Hematopoietic multipotent progenitor cell treated with erythropoietin and hydrocortisone succinate and interleukin-3 and kit ligand, for 4 days (in vitro differentiated cells): ENCODE measurements at places on chromosomes 13 and 19.

DNA sequence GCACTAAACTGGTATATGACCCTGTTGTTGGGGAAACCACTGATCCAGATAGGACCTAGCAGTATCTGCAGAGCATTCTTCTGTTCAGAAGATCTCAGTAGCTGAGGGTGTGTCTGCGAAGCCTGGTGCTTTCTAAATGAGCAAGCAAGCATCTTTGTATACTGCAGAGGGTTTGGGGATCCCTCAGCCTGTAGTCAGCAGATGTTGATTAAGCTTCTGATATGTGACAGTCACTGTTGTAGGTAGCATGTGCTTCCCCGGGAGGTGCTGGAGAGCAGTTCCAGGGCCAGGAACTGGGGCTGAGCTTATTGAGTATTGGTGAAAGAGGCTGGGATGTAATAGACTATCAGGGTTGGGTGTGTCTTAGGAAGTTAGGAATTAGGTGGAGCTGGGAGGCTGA lies 1.5 kb downstream of the SCAF1 start:
- DNase-seq, result peak; percentile 51

DNA sequence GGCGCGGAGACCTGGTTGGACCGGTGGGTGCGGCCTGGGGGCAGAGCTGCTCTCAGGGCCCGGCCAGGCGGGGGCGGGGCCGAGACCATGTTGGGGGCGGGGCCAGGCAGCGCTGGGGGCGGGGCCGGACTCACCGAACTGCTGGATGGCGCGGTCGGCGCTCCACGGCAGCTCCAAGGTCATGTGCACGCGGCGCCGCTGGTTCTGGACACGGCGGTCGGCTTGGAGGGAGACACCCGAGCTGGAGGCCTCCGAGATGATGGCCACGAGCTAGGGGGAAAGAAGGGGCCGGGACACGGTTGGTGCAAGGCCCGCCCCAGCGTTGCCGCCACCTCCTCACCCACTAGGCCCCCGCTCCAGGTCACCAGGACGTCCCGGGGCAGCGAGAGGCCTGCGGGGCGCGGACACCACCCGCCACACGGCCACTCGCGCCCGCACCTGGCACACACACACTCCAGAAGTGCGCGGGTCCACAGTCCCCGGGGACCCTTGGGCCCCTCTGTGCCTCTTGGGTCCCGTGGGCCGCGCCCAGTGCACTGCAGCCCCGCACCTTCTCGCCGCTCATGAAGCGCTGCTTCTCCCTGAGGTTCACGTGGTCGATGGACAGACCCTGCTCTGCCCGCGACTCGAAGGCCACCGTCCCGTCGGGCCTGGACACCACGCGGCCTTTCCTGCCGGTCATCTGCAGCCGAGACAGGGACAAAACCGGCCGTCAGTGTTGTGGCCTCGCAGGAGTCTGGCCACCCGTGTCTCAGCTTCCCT lies 8.7 kb downstream of the GPX4 start:
- no peak for DNase-seq

DNA sequence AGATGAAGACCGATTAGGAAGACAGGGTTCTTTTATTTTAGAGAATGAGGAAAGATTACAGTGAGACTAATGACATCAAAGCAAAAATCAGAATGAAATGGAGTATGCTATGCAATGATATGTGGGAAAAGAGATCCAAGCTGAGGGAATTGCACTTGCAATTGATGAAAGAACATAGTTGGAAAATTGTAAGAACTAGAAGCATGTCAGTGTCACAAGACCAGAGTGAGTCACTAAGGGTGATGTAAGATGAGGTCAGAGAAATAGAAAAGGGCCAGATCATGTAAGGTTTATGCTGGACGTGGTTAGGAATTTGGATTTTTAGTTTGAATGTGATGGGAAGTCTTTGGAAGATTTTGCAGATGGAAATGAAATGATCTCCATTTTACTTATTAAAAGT lies 1937.3 kb downstream of the OLFM4 start:
- no peak for DNase-seq

DNA sequence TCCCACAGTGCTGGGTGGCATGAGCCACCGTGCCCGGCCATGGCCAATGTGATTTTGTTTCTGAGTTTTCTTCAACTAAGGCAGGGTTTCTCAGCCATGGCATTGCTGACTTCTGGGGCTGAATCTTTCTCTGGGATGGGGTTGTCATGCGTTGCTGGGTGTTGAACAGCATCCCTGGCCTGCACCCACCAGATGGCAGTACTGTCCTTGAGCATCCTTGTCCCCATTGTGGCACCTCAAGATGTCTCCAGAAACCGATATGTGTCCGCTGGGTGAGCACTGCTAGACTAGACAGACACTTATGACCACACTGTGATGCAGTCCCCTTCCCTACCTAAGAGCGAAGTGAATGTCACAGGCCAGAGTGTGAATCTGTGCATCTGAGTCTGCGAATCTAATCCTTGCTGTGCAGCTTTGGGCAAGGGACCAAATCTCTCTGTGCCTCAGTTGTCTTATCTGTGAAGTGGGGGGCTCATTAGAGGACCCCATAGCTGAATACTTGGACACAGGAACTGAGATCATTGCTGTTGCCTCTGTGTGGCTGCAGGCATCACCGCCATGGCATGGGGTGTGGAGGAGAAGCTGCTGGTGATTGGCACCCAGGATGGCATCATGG lies 50.3 kb upstream of the SIN3B start:
- peak; percentile 85 for DNase-seq

- DNase-seq, result no peak
These were observed 8.5 kb upstream of the STK24 start for GRCh38 chr13:98585398-98585754.

- DNase-seq, result peak; percentile 3
These were observed 689.0 kb upstream of the SLITRK1 start for GRCh38 chr13:84571264-84571663.

- DNase-seq, result peak; percentile 53
These were observed 45.1 kb downstream of the EPSTI1 start for GRCh38 chr13:42946927-42947326.

GRCh38 chr13:98483601-98484288 lies 93.2 kb downstream of the STK24 start:
- DNase-seq, result no peak
